ENCODE measurements at places on chromosomes 4 and X. TPM values are rescaled to one million over a fixed set of nuclear protein-coding genes. Genes with fewer than 3 reads are reported as not detected.

Gene FAM9B
- total RNA-seq, result not detected

Gene GAGE1
- total RNA-seq, result not detected

Gene SLC2A9
- total RNA-seq, result 5.5 TPM

Gene TCP11X1
- total RNA-seq, result not detected

Gene SETD7
- total RNA-seq, result 81.0 TPM

Gene TRIM75
- not detected for total RNA-seq

Gene PDCL2
- not detected for total RNA-seq

DNA sequence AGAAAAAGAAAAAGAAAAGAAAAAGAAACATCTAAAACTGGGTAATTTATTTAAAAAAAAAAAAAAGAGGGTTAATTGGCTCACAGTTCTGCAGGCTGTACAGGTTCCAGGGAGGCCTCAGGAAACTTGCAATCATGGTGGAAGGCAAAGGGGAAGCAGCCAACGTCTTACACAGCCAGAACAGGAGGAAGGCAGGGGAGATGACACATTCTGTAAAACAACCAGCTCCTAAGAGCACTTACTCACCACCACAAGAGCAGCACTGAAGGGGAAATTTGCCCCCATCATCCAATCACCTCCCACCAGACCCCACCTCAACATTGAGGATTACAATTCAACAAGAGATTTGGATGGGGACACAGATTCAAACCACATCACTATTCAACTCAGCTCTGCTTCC, 36.8 kb upstream of the TMEM184C start:
- DNase-seq, result no peak

DNA sequence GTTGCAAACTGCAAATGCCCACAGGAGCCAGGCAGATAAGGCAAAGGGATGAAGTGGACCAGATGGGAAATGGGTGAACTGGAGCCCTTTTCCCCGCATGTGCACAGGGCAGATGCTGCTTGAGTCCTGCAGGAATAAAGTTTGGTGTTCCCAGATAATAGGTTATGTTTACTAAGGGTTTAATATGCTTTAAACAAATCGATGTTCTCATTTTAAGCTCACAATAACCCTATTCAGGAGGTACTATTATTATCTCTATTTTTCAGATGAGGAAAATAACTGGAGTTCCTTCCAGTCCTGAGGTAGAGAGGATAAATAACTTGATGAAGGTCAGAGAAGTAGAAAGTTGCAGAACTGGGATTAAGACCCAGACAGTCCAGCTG, 77.3 kb downstream of the LRRC66 start:
- DNase-seq, result no peak

DNA sequence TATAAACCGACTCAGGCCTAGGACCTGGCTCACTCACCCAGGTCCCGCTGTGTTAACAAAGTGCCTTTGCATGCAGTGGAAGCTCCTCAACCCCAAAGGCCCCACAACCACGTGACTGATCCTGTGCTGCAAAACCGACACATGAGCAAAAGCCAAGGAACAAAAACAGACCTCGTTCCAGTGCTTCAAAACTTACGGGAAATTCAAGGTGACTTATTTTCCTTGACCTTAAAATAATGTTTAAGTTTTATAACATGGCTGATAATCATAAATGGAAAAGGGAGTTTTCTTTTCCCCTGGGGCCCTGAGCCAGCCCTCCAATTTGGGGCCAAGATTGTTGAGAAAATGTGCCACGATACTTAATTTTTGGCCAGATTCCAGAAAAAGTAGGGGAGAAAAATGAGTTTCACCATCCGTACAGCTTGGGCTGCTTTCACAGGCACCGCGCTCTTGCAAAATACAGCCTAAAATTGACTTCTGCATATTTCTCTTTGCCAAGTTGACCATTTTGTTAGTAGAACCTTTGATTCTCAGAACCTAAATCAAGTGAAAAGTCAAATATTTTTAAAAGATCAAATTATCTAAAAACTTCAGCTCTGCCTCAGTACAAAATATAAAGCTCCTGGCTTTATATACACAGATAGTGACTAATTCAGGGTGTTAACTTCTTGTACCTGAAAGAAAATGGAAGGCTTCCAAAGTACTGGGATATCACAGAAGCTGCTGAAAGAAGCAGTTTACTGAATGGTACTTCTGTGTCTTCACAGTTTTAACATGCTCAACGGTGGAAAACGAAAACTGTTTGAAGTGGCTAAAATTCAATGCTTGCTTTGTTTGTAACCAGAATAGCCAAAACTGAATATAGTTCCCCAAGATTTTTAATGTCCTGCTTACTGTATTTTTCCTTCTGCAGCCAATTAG, 93.8 kb downstream of the APBB2 start:
- no peak for DNase-seq

- DNase-seq, result no peak
These were observed 16.4 kb downstream of the FGF2 start for GRCh38 chr4:122842984-122843531.

DNA sequence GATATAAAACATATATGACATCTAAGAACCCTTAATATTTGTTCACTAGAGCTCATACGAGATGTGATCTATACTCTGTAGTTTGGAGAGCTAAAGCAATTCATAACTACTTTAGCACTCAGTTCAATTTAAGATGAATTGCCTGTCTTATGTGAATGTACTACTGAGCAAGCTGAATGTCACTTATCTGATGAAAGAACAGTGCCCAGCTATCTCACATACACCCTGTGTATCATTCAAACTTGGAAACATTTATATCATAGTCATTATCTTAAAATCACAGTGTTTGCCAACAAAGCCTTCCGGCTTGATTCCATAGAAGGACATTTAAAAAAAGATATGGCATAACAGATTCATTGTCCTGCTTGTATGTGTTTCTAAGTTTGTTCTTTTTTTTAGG, 639.6 kb downstream of the CCSER1 start:
- DNase-seq, result no peak

DNA sequence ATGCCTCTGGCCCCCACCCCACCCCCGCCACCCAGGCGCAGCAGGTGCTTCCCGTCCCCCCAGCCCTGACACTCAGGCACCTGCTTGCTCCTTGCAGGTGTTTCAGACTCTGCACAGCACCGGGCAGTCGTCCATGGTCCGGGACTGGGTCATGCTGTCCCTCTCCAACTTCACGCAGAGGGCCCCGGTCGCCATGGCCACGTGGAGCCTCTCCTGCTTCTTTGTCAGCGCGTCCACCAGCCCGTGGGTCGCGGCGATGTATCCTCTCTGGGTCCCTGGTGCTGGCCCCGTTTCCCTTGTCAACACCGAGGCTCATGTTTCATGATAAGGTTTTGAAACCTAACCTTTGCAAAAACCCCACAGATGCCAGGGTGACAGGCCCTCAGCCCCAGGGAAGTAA, 10.2 kb upstream of the MSANTD1 start:
- DNase-seq, result no peak

- no peak for DNase-seq
These were observed 12.3 kb upstream of the UBA1 start for GRCh38 chrX:47181301-47181700.

- DNase-seq, result no peak
These were observed 131.1 kb downstream of the HS3ST1 start for GRCh38 chr4:11297627-11298026.

GRCh38 chr4:79603681-79604080, 195.7 kb upstream of the GK2 start:
- DNase-seq, result no peak

DNA sequence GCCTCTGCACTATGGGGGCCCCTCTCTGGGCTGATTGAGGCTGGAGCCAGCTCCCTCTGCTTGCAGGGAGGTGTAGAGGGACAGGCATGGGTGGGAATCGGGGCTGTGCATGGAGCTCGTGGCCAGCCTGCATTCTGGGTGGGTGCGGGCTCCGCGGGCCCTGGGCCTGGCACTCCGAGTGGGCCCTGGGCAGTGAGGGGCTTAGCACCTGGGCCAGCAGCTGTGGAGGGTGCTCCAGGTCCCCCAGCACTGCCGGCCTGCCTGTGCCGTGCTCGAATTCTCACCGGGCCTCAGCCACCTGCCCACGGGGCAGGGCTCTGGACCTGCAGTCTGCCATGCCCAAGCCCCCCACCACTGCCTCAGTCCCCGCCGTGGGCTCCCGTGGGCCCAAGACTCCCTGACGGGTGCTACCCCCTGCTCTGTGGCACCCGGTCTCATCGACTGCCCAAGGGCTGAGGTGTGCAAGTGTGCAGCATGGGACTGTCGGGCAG, 681.2 kb downstream of the PDHA2 start:
- no peak for DNase-seq

- no peak for DNase-seq
These were observed 22.8 kb downstream of the PACRGL start for GRCh38 chr4:20723019-20723418.

DNA sequence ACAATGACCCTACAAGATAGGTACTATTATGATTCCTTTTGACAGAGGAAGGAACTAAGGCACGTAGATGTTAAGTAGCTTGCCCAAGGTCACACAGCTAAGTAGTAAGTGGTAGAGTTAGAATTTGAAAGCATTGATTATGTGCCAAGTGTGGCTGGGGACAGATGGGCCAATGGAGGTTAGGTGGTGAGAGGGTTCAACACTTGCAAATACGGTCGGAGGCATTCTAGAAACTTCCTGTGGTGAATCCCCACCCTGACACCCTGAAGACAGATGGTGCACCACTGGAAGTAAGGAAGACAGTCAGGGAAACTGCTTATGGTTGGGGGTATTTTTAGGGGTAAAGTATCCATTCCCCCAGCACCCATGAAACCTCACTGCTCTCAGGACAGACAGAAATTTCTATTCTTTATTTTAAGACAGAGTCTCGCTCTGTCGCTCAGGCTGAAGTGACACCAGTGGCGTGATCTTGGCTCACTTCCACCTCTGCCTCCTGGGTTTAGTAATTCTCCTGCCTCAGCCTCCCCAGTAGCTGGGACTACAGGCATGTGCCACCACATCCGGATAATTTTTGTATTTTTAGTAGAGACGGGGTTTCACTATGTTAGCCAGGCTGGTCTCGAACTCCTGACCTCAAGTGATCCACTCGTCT, 142.5 kb downstream of the RASL11B start:
- no peak for DNase-seq

GRCh38 chrX:153406011-153406410, 4.9 kb upstream of the PNMA6E start:
- no peak for DNase-seq

DNA sequence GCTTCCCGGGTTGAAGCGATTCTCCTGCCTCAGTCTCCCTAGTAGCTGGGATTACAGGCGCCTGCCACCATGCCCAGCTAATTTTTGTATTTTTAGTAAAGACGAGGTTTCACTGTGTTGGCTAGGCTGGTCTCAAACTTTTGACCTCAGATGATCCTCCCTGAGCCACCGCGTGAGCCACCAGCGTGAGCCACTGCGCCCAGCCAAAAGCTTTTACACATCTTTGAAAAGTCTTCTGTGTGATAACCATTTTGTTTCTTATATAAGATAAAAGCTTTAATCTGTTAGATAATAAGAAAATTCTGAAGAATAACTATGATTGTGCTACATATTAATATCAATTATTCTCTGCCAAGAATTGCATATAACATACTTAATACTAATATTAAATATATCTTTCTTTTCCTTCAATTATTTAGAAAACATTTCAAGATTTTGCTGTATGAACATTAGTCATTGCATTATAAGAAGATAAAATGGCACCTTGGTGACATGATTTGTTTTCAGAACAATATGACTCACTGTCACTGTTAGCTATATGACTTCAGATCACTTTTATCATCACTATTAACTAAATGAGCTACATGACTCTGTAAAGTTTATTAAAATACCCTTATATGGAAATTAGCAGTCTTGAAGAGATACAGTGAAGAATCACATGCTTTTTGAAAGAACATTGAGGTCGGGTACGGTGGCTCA, 33.4 kb downstream of the RUFY3 start:
- DNase-seq, result no peak

- no peak for DNase-seq
These were observed 1299.9 kb downstream of the C4orf33 start for GRCh38 chr4:130395871-130396270.

DNA sequence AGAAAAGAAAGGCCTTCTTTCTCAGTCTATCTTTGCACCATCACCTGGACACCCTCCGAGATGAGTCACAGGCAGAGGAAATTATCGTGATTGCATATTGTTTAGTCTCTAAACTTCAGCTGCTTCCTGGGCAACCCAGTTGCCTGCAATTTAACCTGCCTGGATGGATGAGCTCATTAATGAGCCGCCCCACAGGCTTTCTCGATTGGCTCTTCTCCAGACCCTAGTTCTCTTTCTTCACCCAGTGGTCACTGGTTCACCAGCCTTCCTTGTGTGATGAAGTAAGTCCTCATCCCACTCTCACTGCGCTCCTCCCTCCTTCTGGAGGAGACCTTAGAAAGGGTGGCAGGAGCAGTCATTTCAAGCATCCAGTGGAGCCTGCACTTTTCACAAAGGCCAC, 94.4 kb downstream of the SOWAHB start:
- DNase-seq, result no peak

GRCh38 chrX:24377911-24378468, 17.6 kb downstream of the SUPT20HL1 start:
- no peak for DNase-seq

DNA sequence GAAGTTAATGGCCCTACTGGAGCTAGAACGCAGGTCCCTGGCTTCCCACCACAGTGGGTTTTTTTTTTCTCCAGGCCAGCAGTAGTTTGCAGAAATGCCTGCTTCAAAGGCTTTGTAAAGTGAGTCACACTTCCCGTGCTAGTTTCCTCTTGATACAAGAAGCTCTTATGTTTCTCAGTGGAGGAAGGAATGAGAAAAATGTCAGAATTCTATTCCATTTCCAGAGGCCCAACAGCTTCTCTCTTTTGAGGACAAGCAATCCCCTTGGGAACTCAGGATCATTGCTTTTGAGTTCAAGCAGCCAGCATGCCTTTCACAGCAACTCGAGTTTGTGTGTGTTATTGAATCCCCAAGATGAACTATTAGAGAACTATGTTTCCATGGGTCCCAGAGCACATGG, 134.3 kb downstream of the GUCY2F start:
- no peak for DNase-seq

- no peak for DNase-seq
These were observed 25.9 kb upstream of the INTU start for GRCh38 chr4:127606823-127607222.

DNA sequence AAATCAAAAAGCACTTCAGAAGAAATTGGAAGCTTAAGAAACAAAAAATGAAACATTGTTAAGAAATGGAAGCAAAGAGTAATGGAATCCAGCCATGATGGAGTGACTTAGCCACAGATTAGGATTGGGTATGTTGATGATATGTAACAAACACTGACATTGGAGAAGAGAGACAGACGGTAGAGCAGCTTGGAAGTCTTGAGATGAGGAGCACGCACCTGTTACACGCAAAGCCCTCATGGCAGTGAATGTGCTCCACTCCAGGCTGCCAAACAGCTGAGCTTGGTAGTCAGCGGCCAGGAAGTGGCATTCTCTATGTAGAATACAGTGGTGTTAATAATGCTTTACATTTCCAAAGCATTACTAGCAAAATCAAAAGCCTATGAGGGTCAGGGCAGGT, 56.9 kb upstream of the GPRIN3 start:
- DNase-seq, result no peak

GRCh38 chr4:57195622-57196021, 85.4 kb upstream of the IGFBP7 start:
- DNase-seq, result no peak

DNA sequence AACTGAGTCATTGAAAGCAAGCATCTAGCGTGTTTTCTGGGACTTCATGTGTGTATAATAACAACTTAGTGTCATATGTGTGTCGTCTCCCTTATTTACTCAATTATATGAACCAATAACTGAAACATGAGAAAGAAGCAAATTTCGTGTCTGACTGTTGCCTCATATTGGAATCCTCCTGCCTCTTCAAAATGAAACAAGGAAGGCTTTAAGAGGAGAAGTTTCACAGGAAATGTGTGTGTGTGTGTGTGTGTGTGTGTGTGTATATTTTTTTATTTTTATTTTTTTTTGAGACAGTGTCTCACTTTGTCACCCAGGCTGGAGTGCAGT, 145.8 kb upstream of the SFRP2 start:
- no peak for DNase-seq

GRCh38 chrX:154526901-154527675, 11.1 kb upstream of the FAM3A start:
- no peak for DNase-seq

Data from mesenteric fat pad (tissue), 1 donor.